ENCODE measurements at places on chromosomes 5 and 9. TPM values are rescaled to one million over a fixed set of nuclear protein-coding genes. Genes with fewer than 3 reads are reported as not detected.

B4GALT7 gene
- total RNA-seq = 22.1 TPM

GTF3C5 gene
- total RNA-seq = 81.6 TPM

SMIM15 gene
- 78.3 TPM for total RNA-seq

IRX2 gene
- not detected for total RNA-seq

GNA14 gene
- total RNA-seq = 0.09 TPM

FOXI1 gene
- total RNA-seq = not detected

IZUMO3 gene
- total RNA-seq = not detected

HTR1A gene
- not detected for total RNA-seq

DNA sequence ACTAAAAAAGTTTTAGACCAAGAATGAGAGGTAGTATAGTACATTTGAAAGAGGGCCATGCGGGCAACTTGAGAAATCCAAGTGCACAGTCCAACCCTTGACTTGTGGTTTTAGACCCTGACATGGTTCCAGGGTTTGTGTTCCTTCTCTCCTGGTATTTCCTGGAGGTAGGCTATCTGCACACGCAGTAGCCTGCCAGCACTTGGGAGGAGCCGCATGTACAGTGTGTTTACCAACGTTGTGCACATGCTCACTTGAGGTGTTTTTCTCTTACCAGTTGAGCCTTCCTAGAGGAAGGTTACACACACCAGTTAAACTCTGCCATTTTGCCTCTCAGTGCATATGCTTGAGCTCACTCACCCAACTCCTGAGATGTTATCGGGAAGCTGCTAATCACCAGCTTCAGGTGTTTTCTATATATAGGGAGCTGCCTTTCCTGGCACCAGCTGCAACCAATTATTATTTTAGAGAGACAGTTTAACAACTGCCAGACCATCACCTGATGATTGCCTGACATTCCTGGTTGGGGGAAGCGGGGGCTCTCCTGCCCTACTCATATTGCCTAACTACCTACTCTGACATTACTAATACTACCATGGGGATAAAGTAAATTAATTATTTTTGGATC, 593.4 kb upstream of the TUSC1 start:
- DNase-seq = no peak

DNA sequence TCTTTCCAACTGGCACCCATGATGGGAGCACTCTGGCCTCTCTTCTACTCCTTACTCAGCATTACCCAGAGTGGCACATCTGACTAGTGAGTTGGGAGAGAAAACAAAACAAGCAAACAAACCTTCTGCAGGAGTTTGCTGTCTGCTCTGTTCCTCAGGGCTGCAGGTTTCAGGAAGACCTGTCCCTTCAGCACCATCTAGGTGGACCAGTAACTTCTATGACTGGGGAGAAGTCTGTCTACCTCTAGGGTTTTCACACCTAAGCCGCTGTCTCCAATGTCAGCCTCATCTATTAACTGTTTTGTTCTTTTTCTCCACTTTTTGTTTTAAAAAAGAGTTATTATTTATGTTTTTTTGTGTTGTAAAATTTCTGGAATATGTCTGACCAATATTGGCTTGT, 58.7 kb downstream of the RAB3C start:
- DNase-seq = no peak

DNA sequence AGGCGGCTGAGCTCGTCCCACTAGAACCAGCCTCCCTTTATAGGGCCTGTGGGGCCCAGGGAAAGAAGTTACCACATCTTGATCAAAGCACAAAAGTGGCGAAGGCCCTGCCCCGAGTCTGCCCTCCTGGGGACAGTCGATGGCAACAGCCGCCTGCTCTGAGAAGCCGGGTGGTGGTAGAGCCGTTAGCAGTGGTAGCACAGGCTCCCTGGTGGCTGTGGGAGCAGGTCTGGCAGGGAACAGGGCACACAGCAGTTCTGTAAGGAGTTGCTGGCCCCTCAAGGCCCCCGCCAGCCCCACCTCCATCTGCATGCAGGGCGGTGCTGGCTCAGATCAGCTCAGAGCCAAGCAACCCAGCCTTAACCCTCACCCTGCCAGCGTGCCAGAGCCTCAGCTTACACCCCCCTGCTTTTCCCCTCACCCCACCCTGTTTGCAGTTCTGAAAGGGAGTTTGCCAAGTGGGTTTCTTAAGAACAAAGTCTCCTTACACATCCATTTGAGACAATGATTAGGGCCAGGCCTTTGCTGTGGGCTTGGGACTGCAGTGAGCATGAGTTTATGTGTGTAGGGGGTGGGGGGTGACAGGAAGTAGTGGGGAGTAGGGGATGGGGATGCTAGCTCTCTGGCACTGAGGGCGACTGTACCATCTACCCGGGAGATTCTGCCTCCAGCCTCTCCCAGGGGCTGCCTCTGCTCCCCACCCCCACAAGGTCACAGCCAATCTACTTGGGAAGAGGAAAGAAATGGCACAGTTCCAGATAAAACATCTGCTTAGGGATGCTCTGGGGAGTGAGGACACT, 11.8 kb downstream of the ACSL6 start:
- no peak for DNase-seq

DNA sequence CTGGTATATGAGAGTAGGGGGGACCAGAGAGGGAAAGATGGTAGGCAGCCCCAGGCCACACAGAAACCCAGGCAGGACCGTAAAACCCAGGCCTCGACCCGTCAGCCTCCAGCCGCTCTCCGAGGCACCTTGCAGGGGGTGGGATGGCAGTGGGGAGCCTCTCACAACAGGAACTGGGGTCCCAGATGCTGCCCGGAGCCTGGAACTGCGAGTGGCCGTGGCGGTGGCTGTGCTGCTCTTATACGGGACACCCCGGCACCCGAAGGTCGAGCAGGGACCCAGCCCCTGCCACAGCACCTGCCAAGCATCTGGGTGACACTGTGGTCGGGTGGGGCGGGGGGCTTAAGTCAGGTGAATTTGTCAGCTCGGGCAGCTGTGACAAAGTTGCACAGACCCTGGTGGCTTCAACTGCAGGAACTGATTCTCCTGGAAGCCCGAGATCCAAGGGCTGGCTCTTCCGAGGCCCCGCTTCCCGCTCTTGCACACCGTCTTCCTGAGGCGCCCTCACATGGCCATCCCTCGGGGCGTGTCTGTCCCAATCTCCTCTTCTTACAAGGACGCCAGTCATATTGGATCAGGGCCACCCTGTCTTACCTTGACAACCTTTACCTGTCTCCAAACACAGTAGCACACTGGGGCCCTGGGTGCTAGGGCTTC, 47.6 kb upstream of the EGFL7 start:
- no peak for DNase-seq

- no peak for DNase-seq
These were observed 1043.6 kb upstream of the WWC1 start for GRCh38 chr5:167247816-167248215.

GRCh38 chr9:86511614-86512360, 157.6 kb upstream of the TUT7 start:
- DNase-seq = no peak

DNA sequence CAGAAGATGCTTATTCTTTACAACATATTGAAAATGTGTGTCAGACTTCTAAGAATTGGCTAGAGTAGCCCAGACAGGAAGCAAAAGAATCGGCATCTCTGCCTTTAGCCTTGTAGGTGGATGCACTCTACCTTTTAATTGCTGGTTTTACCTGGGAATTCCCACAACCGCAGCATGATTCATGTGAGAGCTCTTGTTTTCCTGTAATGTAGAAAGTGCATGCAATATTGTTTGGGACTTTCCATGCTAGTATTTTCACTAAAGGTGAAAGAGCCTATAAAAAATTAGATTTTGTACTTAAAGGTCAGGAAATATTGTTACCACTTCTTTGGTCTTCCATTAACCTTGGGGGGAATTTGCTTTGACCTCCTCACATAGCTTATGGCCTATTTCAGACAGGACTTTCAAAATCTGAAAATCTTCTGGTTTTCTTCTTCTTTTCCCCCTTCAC, 89.8 kb downstream of the NTRK2 start:
- DNase-seq = no peak

DNA sequence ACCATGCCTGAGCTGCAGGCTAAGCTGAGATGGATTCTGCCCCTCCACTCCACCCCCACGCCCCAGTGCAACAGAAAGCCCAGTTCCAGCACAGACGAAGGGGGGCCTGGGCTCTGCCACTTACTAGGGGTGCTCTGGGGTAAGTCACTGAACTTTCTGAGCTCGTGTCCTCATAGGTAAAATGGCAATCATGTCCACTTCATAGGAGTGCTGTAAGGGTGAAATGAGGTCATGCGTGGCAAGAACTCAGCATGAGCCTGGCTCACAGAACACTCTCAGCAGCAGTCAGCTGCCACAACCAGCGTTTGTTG, 8.4 kb upstream of the PSD2 start:
- no peak for DNase-seq

DNA sequence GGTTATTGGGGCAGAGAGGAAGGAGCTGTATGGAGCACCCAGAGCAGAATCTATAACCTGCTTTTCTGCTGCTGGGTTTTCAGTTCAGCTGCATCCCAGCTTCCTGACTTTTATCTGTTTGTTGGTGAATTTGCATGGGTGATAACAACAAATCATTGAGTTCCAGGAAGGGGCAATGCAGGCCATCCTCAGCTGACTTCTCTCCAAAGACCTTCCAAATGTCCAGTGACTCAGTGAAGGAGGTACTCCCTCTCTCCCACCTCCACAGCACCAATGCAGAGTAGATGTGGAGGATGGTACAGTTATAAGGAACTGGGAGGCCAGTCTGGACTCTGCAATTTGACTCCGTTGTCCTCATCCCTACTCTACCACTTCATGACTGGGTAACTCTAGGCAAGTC, 1.6 kb upstream of the TXN start:
- no peak for DNase-seq

DNA sequence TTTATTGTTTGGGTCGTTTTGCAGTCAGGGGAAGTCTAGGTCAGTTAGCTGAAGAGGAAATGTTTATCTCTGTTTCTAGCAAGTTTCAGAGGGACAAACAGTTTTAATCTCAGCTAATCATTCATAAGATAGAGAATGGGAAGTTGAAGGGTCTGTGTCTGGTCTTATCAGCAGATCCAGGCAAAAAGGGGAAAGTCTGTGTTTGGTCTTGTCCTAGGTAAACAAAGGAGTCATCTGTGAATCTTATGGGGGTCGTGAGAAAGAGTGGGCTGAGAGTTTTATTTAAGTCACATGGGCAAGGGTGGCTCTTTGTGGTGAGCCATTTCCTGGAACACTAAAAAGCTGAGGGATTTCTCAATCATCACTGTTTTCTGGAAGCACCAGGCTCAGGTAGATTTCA, 5.6 kb upstream of the SNCAIP start:
- DNase-seq = no peak

DNA sequence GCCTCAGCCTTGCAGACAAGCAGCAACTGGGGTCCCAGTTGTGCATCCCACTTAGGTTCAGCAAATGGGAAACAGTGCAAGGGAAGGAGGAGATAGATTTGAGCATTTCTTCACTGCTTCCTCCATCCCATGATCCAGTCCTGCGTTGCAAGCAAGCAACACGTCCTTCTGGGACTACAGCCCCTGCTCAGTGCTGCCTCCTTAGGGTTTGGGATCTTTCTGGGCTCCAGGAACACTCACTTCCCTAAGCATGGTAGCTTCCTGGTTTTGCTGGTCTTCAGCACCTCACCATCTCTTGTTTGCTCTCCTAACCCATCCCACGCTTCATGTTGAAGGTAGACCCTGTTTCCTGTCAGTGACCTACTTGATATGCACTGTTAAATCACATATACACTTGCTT, 444.7 kb downstream of the MED10 start:
- no peak for DNase-seq
